Body of pancreas (tissue), 4 donors: ENCODE measurements at places on chromosomes 13 and 19.

GRCh38 chr13:22325761-22326160 lies 654.9 kb downstream of the FGF9 start:
- DNase-seq = no peak

GRCh38 chr13:99803141-99803540 lies 168.4 kb downstream of the ZIC5 start:
- DNase-seq = no peak

- DNase-seq = no peak
Observed at GRCh38 chr13:80523134-80523533, 182.2 kb upstream of the SPRY2 start.

GRCh38 chr13:59750860-59751259 lies 412.9 kb downstream of the DIAPH3 start:
- DNase-seq = peak; percentile 31

GRCh38 chr13:29654384-29654783 lies 58.9 kb upstream of the SLC7A1 start:
- no peak for DNase-seq

GRCh38 chr13:38309397-38309796 lies 40.3 kb upstream of the UFM1 start:
- no peak for DNase-seq

DNA sequence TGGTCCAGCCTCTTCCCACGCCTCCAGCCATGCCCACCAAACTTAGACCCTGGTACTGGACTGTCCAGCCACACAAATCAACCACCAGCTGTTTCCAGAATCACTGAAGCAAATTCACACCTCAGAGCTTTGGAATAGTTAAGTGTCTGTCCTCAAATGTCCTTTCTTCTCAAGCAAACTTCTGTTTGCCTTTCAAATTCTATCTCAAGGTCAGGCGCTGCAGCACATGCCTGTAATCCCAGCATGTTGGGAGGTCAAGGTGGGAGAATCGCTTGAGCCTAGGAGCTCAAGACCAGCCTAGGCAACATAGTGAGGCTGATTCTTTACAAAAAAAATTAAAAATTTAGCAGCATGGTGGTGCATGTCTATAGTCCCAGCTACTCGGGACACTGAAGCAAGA lies 19.4 kb upstream of the PRODH2 start:
- no peak for DNase-seq

GRCh38 chr19:40668991-40669614 lies 21.3 kb downstream of the NUMBL start:
- DNase-seq = no peak
